Right renal cortex interstitium (tissue), 3 donors: ENCODE measurements at places on chromosomes 11 and 22. TPM values are rescaled to one million over a fixed set of nuclear protein-coding genes. Genes with fewer than 3 reads are reported as not detected.

DNA sequence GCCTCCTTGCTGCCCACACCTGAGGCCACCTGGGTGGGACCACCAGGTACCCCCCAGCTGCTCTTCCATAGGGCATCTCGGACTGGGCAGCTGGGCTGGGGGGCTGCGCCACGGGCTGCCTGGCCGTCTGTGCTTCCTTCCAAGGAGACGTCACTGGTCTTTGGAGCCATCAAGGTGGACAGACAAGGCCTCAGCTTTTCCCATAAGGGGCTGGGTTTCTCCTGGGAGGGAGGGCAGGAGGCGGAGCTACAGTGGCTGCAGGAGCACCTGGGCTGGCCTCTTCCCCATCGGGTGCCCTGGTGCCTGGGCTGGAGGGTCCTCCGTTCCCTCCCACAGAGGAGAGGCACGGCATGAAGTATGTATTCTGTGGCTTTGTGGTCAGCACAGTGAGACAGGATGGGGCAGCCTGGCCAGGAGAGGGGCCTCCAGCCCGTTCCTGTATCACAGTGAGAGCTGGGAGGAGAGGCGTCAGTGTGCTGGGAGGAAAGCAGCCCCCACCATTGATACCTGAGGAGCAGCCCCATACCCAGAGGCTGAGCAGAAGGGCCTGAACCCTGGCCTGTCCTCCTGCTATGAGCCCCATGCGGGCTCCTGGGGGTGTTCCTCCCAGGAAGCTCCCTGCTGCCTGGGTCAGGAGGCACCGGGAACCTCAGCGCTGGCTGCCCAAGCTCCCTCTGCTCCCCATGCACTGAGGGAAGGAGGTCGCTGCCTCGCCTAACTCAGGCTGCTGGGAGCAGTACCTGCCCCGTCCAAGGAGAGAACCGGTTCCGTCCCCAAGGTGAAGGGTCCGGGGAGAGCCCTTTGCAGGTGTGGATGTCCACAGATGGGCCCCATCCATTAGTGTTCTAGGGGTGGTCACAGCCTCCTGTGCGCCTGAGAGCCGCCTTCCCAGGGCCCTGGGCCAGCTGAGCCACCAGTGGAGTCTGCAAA, 1075.0 kb downstream of the BRD1 start:
- no peak for DNase-seq

GRCh38 chr11:19947537-19948114, 212.6 kb downstream of the DBX1 start:
- DNase-seq = no peak

DNA sequence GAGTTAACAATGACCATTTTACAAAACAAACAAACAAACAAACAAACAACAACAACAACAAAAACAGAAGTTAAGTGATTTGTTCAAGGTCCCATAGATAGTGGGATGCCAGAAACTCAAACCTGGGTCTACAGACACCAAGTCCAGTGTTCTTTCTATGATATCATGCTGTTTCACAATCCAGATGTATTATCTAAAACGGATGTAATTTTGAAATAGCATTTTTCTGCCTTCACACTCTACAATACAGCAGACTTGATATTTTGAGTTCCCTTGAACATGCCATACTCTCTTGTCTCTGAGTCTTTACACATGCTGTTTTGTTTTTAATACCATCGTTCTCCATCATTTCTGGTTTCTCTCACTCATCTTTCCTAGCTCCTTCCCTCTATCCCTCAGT, 104.5 kb downstream of the RELT start:
- no peak for DNase-seq

- DNase-seq = no peak
These were observed 15.3 kb upstream of the ANKK1 start for GRCh38 chr11:113372309-113372708.

Gene LMO1
- polyA plus RNA-seq = 0.74 TPM

Gene TSPAN32
- 2.3 TPM for polyA plus RNA-seq
